AG09309 (cell line): ENCODE measurements at places on chromosomes 7 and 10.

DNA sequence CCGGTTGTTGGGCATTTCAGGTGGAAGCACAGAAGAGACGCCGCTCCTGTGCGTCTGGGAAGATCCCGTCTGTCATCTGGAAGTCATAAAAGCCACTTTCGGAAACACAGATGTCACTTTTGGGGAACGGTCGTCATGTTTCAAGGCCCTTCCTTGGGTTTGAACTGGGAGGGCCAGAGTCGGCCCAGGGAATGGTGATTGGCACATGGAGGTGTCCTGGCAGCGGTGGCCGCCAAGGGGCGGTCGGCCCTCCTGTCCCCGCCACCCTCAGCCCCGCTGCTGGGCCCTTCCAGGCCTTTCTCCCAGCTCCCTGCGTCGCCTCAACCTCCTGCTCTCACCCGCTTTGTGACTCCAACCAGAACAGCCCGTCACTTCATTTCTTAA is 115.2 kb upstream of the SFMBT2 start:
- no peak for DNase-seq

- peak; percentile 53 for DNase-seq
Observed at GRCh38 chr10:77111611-77112550, 525.7 kb downstream of the KCNMA1 start.

DNA sequence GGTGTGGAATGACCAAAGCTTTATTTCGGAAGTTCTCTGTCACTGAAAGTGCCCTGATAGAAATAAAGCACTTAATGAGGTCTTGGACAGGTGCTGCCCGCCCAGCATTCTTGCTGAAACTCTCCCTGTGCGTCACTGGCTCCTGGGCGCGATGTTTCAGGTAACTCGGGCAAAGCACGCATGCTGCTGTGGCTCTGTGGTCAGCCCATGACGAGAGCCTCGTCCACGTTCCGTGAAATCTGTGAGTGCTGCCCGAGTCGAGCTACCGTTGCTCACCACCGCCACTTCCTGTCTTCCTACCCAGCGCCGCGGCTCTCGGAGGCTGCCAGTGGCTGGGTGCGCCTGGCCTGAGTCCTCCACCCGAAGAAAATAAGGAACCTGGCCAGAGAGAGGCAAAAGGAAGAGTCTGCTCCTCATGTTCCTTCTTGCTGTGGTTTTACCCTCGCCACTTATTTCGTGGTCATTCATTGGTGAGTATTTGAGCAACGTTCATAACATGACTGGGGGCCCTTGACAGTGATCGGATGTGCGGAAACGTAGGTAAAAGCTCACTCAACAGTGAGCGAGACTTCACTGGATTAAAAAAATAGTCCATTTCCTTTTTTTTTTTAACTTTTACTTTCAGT is 95.5 kb downstream of the MAP3K8 start:
- no peak for DNase-seq

DNA sequence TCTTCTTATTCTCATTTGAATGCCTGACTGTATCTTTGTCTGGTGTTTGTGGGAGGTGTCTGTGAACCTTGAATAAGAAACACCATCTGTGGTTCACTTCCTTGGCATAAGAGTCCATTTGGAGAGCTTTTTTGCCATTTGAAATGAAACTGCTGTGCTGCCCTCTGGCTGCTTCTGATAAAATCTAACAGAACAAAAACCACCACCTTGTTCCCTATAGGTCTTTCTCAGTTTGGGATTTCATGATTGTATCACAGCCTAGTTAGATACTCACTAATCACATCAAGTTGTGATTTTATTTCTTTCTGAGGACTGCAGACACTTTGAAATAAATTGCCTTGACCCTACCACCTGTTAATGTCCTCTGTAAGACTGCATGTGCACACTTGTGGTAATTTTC is 102.7 kb upstream of the FAM13C start:
- peak; percentile 4 for DNase-seq

DNA sequence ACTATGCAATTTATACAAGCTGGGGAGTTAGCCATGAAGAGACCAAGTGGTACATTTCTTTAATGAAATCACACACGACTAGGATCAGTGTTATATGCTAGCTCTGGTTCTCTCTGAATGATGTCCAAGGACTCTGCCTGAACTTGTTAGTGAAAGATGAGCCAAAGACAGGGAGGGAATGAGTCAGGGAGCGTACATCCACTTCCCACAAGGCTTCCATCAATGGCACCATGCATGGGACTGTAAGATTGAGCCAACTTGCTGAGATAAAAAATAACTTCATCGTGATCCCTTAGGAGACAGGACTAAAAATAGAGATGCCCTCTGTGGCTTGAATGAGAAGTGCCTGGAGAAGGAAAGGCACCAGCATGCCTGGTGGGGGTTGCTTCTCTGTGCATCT is 629.7 kb downstream of the ACTR3B start:
- no peak for DNase-seq

GRCh38 chr10:80464557-80465450 is 10.7 kb downstream of the TSPAN14 start:
- no peak for DNase-seq

DNA sequence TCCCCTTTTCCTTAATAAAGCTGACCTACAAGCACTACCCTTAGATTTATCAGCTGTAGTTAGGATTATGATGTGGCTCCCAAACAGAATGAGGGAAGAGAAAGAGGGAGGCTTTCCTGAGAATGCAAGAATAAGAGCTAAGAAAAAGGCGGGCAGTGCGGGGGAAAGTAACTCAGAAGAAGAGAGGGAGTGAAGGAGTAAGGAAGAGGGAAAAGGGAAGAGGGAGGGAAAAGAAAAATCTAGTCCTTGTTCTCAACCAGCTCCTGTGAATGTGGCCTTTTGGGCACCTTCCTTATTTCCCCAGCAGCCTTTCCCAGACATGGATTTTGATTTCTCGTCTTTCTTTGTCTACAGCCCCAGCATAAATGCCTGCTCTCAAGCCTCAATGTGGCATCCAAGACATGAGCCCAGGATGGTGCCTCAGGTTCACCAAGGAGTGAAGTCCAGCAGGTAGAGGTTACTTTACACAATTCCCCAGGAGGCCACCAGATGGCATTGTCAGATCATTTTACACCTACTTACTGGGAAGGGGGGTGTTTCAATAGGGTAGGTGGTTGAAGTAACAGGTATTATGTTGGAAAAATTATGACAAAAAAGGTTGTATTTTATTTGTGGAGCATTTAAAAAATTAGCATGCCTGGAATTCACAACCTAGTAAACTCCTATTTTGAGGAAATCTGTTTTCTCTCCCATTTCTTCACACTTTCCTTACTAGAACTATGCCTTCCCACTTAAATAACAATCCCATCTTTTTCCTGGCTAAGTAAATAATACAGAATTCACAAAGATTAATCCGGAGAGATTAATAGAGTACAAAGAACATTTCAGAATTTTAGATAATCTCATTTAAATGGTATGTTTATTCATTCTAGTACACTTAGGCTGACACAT is 106.5 kb downstream of the HTR7 start:
- no peak for DNase-seq

GRCh38 chr7:19772841-19773760 is at the start of gene TMEM196:
Gene TMEM196 (minus strand): TSS chr7:19773617. CDS start chr7:19772696, 921 bp downstream.
- no peak for DNase-seq

DNA sequence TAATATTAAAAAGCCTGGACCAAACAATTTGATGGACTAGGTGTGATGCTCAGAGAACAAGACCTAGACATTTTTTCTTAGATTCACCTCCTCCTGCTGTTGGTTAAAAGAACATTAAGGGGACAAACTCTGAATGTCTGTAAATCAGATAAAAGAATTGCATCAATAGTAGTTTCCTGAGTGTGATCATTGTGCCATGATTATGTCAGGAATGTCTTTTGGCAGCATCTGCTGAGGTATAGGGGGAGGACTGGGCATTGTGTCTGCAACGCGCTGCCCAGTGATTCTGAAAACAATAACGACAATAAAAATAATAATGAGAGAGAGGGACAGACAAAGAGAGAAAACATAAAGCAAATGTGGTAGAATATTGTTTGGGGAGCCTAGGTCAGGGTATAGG is 6.9 kb downstream of the C7orf57 start:
- DNase-seq = no peak

GRCh38 chr7:4067476-4067760 is 614.7 kb upstream of the FOXK1 start:
- DNase-seq = no peak

DNA sequence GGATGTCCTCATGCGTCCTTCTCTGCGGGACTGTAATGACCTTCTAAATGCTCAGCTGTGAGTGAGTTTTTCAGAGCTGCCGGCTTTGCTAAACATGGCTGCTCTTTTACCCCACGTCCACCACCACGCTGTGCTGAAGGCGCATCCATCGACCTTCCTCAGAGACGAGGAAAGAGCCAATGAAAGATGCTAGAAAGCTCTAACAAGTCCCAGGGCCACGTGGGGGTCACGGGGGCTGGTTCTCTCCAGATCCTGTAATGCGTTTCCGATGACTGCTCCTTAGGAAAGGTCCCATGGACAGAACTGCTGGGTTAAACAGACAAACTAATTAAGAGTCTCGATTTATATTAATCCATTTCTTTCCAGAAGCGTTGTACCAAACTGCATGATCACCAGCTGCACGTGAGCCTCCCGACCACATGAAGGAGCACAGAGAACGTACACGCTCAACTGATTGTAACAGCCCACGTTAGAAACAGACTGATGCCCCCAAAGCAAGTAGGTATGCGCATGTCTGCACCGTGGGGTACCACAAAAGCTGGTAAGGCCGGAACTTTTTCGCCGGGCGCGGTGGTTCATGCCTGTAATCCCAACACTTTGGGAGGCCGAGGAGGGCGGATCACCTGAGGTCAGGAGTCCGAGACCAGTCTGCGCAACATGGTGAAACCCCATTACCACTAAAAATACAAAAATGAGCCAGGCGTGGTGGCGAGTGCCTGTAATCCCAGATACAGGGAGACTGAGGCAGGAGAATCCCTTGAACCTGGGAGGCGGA is 109.6 kb downstream of the TCERG1L start:
- no peak for DNase-seq

DNA sequence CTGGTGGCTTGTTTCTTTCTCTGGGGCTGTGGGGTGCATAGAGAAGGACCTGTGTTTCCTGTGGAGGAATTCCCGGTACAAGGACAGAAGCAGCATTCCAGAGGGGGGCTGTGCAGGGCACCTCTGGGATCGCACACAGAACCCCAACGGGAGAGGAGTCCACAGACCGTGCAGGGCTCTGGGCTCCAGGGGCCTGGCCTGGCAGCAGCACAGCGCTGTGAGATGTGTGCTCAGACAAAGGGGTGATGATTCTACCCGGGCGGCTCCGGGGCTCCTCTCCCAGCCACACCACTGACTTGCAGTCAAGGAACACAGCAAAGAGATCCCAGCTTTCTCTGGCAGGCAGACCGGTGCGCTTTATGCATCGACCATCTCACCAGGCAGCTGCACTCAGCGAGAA is 6.9 kb upstream of the SHH start:
- no peak for DNase-seq

GRCh38 chr7:30863706-30864035 is 48.0 kb upstream of the AQP1 start:
- no peak for DNase-seq

DNA sequence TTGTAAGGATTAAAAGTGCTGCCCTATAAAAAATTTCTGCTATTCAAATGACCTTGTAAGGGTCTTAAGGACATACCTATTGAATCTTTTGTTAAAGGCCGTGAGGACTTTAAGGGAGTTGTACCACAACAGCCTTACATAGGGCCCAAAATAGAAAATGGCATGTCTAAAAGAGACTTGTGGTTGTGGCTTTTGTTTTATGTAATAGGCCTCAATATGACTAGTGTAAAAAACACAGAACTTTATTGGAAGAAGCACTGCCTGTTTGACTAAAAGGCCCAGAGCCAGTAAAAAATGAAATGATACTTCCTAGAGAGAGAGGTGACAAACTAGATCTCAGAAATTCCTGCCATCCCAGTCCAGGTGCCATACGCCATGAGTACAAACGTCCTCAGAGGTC is 286.6 kb downstream of the SEMA3D start:
- no peak for DNase-seq

- DNase-seq = peak; percentile 13
Observed at GRCh38 chr10:73263693-73264347, 11.4 kb upstream of the MRPS16 start.

DNA sequence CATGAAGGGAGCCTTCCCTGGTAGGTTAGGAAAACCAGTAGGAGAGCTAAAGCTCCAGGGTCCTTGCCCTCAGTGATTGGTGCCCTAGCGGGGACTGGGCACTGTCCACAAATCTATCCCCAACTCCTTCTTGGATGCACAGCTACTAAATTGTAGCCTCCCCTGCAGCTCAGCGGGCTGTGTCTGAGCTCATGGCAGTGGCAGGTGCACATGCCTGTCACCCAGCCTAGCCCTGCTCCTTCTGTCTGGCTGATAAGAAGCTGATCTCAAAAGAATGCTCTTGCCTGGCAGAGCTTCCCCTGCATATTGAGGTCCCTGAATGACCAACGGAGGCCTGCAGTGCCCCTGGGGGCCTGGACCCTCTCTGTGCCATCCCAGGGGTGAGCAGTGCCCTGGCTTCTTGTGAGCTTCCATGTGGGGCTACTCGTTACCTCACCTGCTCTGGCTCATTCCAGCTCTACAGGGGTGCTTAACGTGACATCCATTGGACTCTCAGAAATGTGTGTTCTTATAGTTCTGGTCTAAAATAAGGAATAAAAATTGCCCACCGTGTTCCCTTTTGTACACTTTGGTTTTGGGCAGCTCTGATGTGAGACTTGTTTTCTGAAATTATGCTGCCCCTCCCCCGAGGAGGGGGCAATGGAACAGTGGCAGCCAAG is 59.8 kb upstream of the ANTXRL start:
- DNase-seq = no peak

GRCh38 chr10:1268831-1269230 is 212.6 kb downstream of the WDR37 start:
- no peak for DNase-seq

GRCh38 chr10:90930070-90930837 is 9.4 kb upstream of the ANKRD1 start:
- DNase-seq = peak; percentile 78

DNA sequence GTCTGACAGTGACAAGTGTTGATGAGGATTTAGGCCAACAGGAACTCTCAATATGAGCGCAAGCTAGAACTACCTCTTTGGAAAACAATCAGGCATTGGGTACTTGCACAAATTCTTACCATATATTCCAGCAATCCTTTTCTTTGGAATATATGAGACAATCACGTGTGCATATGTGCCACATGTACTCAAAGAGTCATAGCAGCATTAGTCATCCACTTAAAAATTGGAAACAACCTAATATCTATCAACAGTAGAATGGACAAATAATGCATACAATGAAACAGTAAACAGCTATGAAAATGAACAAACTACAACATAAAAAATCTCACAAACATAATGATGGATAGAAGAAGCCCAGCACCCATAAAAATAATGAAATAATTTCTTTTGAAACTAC is 179.7 kb downstream of the GLI3 start:
- DNase-seq = no peak
